ENCODE measurements at places on chromosomes 16 and 17. TPM values are rescaled to one million over a fixed set of nuclear protein-coding genes. Genes with fewer than 3 reads are reported as not detected.

GRCh38 chr17:10879190-10879836 lies 41.4 kb upstream of the PIRT start:
- DNase-seq = no peak

DNA sequence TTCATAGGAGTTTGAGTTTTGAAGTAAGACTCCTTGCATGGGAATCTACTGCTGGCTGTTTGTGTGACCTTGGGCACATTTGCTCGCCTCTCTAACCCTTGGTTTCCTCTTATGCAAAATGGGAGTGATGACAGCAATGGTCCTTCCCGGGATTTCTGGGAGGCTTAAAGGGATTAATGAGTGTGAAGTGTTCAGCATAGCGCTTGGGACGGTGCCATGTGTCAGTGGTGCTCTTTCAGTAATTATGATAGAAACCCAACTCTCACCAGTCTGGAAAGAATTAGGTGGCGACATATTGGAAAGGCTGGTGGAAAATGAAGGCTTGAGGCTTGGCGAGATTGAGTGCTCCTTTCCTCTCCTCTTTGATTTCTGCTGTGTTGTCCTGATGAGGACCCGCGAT lies 429.2 kb upstream of the EEF2KMT start:
- no peak for DNase-seq

DNA sequence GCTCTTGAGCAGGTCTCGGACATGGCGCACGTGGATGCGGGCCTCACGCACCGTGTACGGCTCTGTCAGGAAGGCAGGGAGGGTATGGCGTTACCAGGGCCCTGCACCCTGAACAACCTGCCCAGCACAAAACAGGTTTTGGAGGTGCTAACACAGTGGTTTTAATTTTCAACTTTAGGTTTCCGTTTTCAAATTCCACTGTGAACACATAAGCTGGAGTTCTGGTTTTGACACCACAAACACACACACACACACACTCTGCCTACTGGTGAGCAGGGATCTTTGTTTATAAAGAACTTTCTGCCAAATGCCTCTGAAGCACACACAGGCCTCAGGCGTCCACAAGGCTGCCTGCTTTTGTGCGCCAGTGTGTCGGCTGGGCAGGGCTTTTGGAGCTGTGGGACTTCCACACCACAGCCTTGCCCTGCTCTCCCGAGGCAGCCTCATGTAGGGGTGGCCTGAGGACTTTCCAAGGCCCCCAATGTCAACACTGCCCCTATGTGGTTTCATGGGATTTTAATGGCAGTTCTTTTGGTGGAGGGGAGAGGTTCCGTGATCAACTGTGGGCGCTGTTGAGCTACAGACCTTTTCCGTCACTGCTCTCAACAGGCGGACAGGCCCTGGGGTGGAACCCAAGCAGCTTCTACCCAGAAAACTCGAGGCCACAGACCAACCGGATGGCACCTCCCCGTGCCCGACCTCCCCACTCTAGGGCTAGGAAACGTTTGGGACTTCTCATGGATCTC lies 9.4 kb downstream of the CLUH start:
- DNase-seq = no peak

Gene RPS15A
- total RNA-seq = 2,668 TPM

DNA sequence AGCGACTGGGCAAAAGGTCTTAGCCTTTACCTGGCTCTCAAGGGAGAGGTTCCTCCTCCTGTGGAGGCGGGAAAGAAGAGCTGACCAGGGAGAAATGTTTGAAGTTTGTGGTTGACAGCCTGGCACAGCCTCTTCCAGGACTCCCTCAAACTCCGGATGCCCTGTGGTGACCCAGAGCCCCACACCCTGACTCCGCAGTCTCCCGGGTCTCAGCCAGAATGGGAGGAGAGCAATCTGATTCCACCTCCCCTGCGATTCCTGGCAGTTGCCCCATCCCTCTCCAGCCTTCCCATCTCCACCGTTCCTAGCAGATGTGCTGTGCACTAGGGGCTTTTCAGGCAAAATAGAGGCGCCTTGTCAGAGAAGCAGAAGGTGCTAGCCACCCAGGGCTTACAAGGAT lies 5.5 kb upstream of the DNAI2 start:
- no peak for DNase-seq

DNA sequence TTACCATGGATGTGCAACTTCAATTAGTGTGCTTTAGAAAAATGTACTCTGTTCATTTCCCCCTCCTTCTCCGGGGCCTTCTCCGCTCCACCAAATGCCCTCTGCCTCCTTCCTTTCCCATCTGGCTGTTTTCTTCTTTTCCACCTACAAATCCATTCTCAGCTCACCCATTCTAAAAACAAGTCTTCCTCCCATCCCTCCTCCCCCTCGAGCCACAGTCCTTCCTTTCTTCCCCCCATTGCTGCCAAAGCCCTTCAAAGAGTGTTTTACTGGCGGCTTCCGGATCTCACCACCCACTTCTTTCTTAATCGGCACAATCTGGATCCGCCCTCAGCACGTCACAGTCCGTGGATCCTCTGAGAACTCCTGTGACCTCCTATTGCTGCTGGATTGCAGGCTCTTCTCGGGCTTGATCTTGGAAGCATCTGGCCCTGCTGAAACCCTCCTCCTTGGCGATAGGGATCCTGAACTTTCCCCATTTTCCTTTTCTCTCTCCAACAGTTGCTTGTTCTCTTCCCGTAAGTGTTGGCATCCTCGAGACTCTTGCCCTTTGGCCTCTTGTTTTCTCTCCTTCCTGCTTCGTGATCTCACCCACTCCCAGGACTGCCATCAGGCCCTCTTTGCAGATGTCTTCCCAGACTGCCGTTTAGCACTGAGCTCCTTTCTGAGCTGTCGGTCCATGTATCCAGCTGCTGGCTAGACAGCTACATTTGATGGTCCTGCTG lies 36.0 kb upstream of the FBXO47 start:
- DNase-seq = no peak

GRCh38 chr16:11326084-11326736 lies 19.0 kb upstream of the RMI2 start:
- no peak for DNase-seq
